ENCODE measurements at places on chromosomes 7 and 10.

- no peak for DNase-seq
These were observed 803.2 kb downstream of the LRMDA start for GRCh38 chr10:76234499-76235226.

DNA sequence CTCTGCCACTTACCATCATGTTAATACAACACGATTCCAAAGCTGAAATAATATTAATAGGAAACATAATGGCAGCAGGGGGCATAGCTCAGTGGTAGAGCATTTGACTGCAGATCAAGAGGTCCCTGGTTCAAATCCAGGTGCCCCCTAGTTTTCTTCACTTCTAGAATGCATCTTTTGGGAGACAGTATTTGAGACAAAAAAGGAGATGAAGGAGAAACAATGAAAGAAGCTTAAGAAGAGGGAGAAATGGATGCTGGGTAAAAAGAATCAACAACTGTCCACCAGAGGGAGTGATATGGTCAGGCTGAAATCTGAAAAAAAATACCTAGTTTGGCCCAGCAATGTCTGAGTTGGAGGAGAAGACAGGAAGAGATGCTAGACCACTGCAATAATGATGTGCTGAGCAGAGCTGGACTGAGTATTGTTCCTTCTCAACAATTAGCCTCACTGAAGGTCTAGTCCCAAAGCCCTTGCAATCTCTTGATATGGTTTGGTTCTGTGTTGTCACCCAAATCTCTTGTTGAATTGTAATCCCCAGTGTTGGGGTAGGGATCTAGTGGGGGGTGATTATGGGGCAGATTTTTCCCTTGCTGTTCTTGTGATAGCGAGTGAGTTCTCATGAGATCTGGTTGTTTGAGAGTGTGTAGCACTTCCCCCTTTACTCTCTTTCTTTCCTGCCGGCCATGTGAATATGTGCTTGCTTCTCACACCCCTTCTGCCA, 48.3 kb downstream of the ZNF783 start:
- peak; percentile 58 for DNase-seq

DNA sequence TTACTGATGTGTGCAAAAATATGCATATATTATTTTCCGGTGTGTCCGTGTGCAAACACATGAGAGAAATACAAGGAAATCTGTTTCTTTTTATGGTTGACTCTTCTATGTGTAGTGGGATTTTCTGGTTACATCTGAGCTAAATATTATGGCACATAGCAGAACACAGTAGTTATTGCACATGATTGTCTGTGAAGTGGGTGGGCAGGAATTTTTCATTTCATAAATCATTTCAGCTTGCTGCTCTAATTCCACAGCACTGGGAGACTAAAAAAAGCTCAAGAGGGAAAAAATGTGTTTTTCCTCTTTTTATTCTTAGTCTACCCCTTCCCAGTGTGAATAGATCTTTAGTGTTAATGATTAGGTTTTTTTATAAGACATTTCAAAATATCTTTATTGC, 197.9 kb downstream of the MBL2 start:
- no peak for DNase-seq

DNA sequence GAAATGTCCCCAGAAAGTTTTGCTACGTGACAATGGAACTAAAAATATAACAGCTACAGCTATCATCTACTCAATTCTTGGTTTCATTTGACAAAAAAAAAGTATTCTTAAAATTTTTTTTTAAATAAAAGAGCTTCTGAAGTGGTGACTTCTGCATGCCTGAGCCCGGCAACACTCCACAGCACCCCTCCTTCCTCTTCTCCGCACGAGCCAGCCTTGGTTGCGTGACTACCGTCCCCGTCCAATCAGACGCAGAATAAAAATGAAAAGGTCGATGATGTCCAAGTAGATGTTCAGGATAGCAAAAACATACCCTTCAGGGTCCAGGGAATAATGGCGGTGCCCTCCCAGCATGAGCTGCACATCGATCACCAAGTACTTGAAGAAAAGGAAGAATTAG, 34.5 kb upstream of the GATAD1 start:
- DNase-seq = no peak

- DNase-seq = no peak
These were observed 91.4 kb upstream of the CYP26C1 start for GRCh38 chr10:92969151-92969550.

DNA sequence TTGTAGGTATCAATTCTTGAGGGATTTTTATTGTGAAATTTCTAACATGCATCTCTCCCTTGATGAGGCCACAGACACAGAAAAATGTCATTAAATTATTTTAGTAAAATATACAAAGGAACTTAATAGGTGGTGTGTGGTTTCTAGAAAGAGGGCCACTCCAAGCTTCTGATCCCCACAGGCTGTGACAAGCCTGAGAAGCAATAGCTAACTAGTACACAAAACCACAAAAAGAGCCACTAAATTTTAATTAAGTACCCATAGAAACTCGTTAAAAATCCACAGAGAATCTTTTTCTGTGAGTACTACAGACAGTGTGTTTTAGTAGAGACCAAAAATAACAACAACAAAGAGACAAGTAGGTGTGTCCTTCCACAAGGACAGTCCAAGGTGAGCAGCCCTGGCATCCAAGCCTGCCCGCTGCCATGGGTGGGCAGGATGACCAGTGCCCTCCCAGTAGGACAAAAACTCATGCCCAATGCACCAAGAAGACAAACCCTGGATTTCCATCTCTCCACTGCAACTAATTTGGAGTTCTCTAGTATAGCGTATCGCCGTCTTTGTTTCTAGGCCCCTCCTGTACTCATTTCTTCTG, 81.0 kb downstream of the RNF216 start:
- DNase-seq = no peak

GRCh38 chr10:7248585-7249164, 162.2 kb downstream of the SFMBT2 start:
- DNase-seq = no peak

DNA sequence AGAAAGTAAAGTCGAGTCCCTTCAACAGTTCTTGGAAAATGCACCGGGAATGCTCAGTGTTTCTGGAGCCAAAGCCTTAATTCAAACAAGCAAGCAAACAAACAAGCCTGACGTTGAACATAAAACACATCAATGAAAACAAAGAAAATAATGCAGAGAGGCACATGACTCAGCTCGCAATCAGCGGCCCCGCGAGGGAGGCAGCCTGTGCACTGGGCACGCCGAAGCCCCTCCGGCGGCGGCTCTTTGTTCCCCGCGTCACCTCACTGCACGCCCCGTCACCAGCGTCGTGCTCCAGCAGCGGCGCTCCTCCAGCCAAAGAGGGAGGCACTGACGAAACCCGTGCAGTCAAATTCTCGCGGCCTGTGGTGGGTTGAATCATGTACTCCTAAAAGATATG, 151.5 kb downstream of the DNAJB6 start:
- no peak for DNase-seq
